ENCODE measurements at places on chromosomes 2 and 18.

GRCh38 chr2:224405412-224405811 is 3.5 kb upstream of the FAM124B start:
- no peak for DNase-seq

DNA sequence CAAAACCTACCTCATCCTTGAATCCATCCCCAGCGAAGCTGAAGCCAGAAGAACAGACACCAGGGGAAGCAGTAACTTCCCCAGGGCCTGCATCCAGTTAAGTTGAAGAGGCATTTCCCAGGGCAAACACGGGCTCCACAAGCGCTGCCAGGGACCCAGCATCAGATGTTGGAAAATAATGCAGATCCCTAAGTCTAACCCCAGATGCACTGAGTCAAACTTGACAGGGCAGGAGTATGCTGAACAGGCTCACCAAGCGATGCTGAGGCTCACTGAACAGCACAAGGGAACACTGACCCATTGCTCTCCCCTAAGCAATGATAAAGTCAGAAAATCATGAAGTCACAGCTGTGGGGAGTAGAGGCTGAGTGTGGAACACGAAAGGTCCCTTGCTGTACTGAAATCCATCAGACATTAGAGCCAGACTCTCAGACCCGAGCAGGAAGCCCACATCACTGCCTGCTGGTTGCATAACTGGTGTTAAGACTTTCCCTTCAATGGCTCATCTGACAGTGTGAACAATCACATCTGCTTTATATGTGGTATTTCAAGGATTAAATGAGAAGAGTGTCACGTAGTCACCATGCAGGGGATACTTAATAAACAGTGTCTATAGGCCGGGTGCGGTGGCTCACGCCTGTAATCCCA is 36.2 kb downstream of the TNS1 start:
- peak; percentile 83 for DNase-seq

DNA sequence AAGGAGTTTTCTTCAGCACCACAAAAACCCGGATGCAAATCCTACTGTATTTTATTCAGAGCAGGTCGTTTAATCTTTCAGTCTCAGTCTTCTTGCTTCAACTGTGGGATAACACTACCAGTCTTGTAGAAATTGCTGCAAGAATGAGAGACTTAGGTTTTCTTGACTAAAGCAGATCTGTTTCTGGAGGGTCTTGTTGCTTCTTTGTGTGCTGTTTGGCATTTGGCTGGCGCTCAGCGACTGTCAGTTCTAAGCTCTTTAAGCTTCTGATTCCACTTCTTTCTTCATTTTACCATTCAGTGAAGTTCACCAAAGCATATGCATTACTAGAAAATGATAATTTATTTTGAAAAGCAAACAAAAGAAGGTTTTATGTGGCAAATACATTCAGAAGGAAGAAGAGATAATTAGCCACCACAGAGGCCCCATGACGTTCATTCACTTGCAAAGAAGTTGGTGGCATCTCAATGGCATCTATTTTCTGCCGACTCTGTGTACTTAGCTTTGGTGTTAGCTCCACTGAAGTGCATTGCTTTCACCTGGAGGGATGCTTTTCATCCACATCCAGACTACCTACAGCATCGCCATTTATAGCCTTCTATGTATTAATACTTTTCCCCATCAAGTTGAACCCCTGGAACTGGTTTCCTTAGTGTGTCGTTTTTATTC is 53.7 kb downstream of the TRIB2 start:
- no peak for DNase-seq

DNA sequence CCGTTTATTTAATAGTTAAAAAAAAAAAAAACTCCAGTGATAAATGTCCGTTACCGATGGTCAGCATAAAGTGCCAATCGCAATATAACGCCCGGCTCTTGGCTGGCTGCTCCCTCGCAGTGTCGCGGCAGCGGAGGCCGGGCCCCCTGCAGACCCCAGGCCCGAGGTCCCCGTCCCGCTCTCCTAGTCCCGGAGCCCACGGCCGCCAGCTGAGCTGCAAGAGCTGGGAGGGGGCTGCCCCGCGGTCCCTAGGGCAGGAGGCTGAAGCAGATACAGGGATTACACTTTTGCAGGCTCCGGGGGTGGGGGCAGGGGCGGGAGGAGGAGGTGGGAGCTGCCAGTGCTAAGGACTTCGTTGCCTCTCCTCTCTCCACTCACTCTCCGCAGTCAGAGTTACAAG is 6.9 kb downstream of the OSR1 start:
- DNase-seq = no peak

DNA sequence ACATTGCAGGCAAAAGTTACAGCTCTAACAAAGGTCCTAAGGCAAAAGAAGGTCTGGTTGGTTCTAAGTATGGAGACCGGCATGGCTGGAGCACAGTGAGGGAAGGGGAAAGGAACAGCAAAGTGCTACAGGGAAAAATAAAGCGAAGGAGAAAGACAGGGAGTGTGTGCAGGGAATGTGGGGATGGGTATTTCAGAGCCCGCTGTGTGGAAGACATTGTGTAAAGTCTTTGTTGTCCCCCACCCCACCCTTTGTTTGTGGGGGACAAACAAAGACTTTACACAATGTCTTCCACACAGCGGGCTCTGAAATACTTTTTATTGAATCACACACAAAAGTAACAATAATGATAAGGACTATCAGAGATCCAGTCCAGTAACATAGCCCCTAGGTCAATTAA is 28.9 kb upstream of the C2orf15 start:
- no peak for DNase-seq

GRCh38 chr2:174563530-174564282 is 33.9 kb downstream of the WIPF1 start:
- no peak for DNase-seq

- no peak for DNase-seq
Observed at GRCh38 chr18:79657342-79657996, 22.1 kb upstream of the CTDP1 start.

DNA sequence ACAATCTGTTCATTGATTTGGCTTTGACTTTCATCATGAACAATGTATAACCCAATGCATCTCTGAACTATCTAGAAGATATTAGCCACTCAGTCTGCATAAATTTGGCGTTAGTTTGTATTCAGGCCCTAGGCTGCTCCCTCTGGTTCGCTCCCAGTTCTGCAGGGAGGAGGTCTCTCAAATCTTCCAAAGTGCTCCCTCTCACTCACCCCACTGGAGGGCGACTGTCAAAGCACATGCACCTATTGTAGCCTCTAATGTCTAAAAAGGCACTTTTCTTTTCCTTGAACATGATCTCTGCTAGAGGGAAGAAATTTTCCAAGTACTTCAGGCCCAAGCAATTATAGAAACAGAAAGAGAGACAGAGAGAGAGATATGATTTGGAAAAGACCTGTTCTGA is 291.5 kb downstream of the TDRD15 start:
- peak; percentile 22 for DNase-seq

DNA sequence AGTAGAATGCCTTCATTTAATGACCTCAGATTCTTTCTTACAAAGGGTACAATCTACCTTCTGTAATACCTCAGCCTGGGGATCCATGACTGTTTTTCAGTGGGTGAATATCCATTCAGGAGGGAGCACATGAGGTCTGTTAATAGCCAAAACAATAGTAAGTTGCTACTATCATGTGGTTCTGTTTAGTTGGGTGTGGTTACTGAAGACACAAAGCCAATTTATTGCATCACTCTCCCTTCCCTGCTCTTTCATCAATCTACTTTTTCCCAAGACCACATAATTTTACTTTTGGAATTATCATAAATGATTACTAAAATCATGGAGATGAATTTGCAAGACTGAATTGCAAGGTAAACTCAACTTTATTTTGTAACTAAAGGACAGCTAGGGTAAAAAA is 254.2 kb downstream of the GALNT13 start:
- DNase-seq = no peak

GRCh38 chr18:55275039-55275901 is 312.7 kb downstream of the TCF4 start:
- DNase-seq = peak; percentile 73

DNA sequence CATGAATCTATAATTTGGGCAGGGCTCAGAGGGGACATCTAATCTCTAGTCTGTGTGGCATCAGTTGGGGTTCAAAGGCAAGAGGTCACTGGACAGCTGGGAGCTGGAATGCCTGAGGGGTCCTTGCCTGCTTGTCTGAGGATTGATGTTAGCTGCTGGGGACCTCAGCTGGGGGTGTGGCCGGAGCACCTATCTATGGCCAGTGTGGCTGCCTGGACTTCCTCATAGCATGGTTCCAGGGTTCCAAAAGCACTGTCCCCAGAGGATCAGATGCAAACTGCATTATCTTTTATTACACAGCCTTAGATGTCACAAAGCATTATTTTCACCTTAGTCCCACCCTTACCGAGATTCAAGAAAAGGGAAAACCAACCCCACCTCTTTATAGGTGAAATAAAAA is 38.6 kb upstream of the YPEL5 start:
- DNase-seq = no peak

GRCh38 chr2:56287508-56287907 is 103.7 kb downstream of the CCDC85A start:
- DNase-seq = no peak

DNA sequence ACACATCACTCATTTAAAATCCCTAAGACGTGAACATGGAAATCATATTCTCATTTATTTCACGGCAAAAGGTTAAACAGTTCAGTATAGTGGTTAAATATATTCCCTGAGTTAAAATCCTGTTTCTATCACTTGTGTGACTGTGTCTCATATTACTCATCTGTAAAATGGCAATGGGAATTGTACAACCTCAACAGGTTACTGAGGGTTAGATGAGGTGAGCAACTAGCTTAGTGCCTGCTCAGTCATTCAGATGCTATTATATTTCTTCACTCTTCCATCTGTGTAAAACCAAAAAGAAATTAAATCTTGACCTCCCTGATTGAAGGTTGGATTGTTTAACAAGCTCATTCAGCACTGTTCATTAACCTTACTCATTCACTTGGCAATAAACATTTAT is 212.4 kb upstream of the STK17B start:
- DNase-seq = no peak

DNA sequence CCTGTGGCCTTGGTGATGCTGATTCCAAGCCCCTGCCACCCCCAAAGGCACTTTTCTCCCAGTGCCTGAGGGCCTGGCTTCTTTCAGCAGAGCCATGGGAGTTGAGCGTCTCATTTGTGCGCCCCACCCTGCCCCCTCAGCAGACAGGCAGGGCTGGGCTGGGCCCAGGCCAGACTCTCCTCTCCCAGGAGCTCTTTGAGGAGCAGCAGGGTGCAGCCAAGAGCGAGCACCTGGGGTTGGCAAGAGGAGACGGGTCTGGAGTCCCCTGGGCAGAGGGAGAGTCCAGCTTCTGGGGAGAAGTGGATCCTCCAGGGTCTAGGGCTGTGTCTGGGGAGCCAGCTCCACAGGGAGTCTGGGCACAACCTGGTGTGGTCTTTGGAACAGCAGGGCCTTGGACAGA is 21.2 kb downstream of the NPPC start:
- no peak for DNase-seq

DNA sequence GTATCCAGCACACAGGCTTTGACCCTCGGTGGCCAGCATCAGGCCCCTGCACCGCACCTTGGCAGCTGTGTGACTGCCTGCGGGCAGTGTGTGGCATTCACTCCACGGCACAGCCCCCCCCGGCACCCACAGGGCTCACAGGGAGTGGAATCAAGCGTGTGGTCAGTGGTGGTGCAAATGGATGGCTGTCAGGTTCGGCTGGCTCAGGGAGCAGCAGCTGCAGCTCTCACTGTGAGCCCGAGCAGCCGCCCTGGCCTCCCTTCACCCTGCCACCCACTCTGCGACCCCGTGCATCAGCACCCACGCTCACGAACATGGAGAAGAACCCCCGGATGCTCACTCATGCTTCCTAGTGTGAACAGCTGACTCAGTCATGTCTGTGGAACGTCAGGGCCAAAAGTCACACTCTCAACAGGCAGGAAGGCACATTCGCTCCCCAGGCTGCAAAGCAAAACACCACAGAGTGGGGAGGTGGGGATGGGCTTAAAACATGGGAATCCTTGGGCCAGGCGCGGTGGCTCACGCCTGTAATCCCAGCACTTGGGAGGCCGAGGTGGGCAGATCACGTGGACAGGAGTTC is 41.5 kb upstream of the GPC1 start:
- DNase-seq = peak; percentile 55

- DNase-seq = peak; percentile 87
Observed at GRCh38 chr2:226758921-226759640, 40.5 kb downstream of the IRS1 start.

DNA sequence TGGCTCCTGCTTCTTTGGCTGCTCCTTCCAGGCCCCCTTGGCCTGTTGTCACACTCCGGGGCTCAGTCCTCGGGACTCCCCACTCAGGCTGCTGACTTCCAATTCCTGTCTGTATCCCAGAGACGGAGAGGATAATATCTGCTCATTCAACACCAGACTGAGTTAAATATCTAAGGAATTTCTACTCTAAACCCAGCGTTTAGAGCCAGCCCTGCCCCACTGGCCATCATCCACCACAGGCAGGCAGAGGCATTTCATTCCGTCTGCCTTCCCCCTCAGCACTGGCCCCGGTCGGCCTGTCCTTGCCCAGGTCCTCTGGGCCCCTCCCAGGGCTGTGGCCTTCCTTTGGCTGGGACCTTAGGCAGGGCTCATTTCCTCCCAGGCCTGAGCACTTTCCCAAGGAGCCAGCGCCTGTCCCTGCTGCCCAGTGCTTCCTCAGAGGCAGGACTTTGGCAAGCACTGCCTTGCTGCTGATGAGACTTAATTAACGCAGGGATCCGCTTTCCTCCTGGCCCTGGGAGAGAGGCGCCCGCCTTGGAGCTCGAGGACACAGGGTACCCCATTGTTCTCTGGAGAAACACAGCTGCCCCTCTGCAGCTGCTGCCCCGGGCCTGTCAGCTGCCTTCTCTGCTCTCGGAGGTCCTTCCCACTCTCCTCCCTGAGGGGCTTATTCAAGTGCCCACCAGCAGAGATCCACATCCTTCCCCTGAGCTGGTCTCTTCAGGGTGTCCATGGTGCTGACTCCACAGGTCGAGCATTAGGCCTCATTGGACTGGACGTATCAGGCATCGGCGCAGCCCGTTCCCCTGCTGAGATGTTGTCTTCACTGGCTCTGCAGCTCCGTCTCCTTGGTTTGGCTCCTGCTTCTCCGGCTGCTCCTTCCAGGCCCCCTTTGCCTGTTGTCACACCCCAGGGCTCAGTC is 42.8 kb downstream of the ATOH8 start:
- DNase-seq = peak; percentile 35

GRCh38 chr2:180787330-180787729 is 193.1 kb upstream of the UBE2E3 start:
- DNase-seq = peak; percentile 36

GRCh38 chr2:111201214-111201613 is 80.5 kb downstream of the BCL2L11 start:
- no peak for DNase-seq

DNA sequence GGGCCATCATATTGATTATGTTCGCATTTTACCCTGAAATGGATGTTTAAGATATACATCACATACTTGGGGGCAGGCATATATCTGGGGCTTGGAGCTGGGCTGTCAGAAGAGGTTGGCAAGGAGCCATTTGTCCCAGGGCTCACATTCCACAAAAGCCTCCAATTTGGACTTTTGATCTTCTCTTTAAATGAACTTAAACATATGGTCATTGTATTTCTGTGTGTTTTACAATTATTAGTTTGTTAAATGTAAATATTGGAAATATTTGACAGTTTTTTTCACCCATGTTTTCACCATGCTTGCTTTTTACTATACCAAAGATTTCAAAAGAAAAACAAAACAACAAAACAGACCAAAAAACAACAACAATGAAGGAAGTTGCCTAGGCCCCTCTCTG is 165.8 kb upstream of the MEIS1 start:
- no peak for DNase-seq

All from iris pigment epithelial cell (primary cell).